Immature natural killer cell (primary cell): ENCODE measurements at places on chromosomes 11 and 22.

DNA sequence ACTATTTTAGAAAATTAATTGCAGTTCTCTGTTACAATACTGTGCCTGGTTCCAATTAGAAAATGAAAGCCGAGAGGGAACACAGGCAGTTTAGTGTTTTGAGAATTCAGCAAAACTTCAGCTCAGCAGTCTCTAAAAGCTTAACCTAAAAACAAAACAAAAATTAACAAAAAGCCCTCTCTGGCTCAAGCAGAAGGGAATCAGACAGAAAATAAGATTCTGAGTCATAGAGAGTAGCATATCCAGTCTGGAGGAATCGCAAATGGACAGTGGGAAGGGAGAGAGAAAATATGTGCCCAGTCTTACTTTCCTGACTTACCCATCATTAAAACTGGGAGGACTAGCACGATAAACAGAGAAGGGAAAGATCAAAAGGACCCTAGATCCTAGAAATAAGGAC lies 38.1 kb upstream of the CHRM4 start:
- DNase-seq: no peak

DNA sequence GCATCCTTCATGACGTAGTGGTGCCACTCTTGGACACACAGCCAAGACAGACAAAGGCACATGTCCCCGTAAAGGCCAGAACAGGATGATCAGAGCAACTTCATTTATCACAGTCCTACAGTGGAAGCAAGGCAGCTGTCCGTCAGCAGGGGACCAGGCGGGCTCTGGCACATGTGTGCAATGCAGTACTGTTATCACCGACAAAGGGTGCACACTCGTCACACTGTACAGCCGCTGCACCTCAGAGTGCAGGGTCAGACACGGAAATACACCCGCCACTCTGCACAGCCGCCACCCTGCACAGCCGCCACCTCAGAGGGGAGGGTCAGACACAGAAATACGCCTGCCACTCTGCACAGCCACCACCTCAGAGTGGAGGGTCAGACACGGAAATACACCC lies 13.4 kb upstream of the IL17REL start:
- no peak for DNase-seq

- no peak for DNase-seq
These were observed 32.8 kb downstream of the MYEOV start for GRCh38 chr11:69326622-69327219.

- DNase-seq: no peak
These were observed 424.9 kb downstream of the TBC1D22A start for GRCh38 chr22:47187176-47187957.

DNA sequence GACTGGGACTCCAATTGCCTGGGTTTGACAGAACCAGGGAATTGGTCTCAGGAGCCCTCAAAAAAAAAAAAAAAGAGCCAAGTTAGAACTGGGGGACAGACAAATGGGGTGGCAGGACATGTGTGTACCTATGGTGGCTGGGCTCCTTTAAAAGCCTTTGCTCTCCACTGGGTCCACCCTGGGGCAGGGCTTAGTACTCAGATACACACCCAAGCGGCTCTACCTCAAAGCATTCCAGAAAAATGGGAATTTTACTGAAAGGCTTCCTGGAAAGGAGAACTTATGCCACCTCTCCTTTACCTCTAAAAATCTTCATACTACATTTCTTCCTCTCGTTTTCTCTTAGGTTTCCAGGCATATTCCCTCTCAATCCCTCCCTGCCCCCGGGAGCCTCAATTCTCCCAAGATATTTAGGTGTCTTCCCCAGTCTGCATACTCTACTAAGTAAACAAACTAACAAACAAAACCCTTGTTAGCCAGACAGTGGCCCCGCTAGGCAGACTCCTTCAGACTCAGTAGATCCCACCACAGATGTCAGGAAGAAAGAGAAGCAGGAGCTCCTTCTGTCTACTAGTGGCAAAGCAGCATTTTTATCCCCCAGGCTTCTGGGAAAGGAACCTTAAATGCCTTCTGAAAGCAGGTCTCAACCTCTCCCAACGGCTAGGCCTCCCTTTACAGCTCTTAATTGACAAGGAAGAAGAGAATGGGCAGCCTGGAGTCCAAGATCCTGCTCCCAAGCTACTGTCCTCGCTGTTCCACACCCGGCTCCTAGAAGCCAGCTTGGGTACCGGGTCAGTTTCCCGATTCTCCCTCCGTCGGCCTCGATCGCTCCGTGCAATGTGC lies 653 bp downstream of the PCSK7 start:
- DNase-seq: peak; percentile 9

DNA sequence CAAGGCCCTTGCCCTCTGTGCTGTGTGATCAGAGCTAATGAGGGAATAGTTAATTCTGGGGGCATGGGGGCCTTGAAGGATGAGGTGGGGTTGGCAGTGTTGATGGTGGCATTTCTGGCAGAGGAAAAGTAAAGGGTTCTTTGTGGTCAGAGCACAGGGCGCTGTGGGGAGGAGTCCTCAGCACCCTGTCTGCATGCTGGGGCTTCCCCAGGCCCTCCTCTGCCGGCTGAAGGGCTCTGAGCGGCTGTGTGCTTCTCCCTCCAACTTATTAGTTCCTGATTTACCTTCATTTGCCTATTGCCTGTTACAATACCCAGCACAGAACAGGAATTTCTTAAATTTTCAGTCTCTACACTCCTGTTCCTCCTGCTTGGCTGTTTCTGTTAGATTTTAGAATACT lies 122.8 kb downstream of the HIPK3 start:
- DNase-seq: no peak

GRCh38 chr22:36864454-36865215 lies 3.8 kb downstream of the NCF4 start:
- no peak for DNase-seq

DNA sequence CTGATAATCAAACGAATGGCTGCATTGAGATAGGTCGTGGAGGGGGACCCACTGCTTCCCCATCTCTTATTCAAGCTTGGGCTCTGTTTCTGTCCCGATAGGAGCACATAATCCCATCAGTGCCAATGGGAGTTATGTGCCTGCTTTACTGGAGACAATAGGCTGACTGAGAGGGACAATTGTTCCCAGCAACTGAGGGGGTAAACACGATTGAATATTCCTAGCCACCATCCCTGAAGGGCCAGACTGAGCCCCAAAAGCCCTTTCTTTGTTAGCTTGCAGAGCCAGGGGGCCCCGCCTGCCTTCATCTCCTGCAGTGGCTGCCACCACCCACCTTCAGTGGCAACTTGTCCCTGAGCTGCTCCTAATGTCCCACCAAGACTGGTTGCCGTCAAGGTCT lies 172.8 kb upstream of the NAV2 start:
- DNase-seq: no peak

GRCh38 chr11:131987703-131988102 lies 617.3 kb downstream of the NTM start:
- no peak for DNase-seq

DNA sequence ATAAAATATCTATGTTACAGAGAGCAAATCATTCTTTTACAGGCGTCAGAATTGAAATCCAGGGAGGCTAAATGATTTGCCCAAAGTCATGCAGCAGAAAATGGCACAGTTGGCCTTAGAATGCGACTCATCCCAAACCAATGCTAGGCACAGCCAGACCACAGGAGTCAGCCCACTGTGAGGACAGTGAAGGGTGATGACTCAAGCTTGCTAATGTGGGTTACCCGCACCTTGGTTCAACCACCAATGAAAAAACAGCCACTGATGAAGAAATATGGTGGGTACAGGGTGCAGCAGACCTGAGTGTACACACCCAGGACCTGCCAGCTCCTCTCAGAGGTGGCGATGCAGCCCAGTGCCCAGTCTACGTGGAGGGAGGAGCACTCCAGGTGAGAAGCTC lies 89.7 kb downstream of the ZC3H12C start:
- no peak for DNase-seq

- DNase-seq: no peak
These were observed 9.2 kb upstream of the RBM14 start for GRCh38 chr11:66607126-66607834.

GRCh38 chr11:44466531-44467205 lies 98.8 kb upstream of the CD82 start:
- no peak for DNase-seq
